Renal cortical epithelial cell (primary cell): ENCODE measurements at places on chromosomes 13 and 19.

DNA sequence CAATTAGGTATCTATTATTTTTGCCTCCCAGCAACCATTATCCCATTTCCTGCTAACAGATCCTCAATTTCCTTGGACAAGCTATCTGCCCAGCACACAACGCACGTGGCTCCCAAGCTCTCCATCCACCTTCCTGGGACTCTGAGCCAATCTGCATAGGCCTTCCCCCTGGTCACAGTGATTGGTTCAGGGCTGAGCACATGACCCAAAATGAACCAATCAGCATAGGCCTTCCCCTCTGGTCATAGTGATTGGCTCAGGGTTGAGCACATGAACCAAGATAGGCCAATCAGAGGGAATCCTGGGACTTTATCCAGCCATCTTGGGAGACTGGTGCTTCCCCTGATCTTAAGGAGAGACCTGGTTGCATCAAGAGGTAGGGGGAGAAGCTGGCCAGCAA lies 5.8 kb downstream of the CPAMD8 start:
- DNase-seq = no peak

DNA sequence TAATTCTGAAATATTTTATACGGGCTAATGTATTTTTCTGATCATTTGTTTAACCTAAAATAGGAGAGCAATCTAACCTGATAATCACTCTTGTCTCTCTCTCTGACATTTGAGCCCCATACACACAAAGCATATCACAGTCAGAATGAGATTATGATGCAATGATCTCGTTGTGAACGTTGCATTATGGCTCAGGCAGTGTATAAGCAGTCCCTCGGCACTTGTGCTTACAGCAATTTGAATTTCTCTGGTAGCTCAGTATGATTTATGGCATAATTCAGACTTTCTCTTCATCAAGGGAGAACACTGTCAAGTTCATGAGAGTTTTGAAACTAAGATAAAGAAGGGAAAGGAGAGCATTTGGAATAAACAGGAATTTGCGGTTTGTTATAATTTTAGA lies 256.1 kb downstream of the DACH1 start:
- DNase-seq = no peak

GRCh38 chr19:41323430-41324125 lies 13.6 kb downstream of the CCDC97 start:
- DNase-seq = peak; percentile 71

GRCh38 chr19:7293762-7294557 lies at the start of gene INSR:
INSR (minus strand) TSS chr19:7294414; CDS start chr19:7293891, 523 bp downstream.
- peak; percentile 57 for DNase-seq

- DNase-seq = no peak
These were observed 72.5 kb downstream of the ZNF708 start for GRCh38 chr19:21256722-21257121.
